Left colon (tissue), 2 donors: ENCODE measurements at places on chromosomes 4 and X. TPM values are rescaled to one million over a fixed set of nuclear protein-coding genes. Genes with fewer than 3 reads are reported as not detected.

The KDR gene
- total RNA-seq = 5.2 TPM

The SCML2 gene
- total RNA-seq = 1.0 TPM

GRCh38 chr4:158802914-158803313, 34.1 kb downstream of the FNIP2 start:
- no peak for DNase-seq

DNA sequence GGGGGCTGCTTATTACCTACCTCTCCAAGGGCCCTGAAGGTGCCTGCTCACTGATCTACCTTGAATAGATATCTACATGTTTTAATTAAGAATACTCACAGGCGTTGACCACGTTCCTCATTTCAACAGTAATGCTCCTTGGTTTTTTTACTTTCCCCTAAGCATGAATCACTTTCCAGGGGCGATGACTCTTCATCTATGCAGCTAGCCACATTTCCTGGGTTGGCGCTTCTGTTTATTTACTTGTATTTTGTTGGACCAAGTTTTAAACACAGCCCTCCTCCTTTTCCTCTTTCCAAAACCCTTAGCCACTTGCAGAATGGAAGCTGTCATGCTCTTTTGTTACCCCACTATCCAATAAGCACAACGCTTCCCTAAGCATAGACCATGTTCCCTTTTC, 50.8 kb downstream of the CBLL2 start:
- no peak for DNase-seq

The GAB1 gene
- 71.1 TPM for total RNA-seq

The ENAM gene
- total RNA-seq = not detected

- DNase-seq = no peak
These were observed 5.8 kb upstream of the CXCL8 start for GRCh38 chr4:73734530-73735001.

The NRK gene
- total RNA-seq = 0.06 TPM
